ENCODE measurements at places on chromosomes 16 and 17. TPM values are rescaled to one million over a fixed set of nuclear protein-coding genes. Genes with fewer than 3 reads are reported as not detected.

The SCGB1C2 gene
- not detected for total RNA-seq

The ZNF594 gene
- 12.7 TPM for total RNA-seq

The BAHCC1 gene
- total RNA-seq, result 0.91 TPM

The ERI2 gene
- 15.0 TPM for total RNA-seq

GRCh38 chr16:86158688-86159360 is 259.9 kb downstream of the IRF8 start:
- DNase-seq, result no peak

Data from activated CD8-positive, alpha-beta T cell treated with anti-CD3 and anti-CD28 coated beads, Interleukin-2, amount 10 ng/mL, durations not matched to agents 7 days and 5 days (primary cell).